ENCODE measurements at places on chromosomes 5 and 9. TPM values are rescaled to one million over a fixed set of nuclear protein-coding genes. Genes with fewer than 3 reads are reported as not detected.

SETX gene
- 52.4 TPM for total RNA-seq

PCDHGA8 gene
- total RNA-seq: 0.21 TPM

CFAP77 gene
- total RNA-seq: not detected

ATP6V0E1 gene
- 198 TPM for total RNA-seq

CDO1 gene
- total RNA-seq: not detected

TLN1 gene
- total RNA-seq: 92.3 TPM

MYMK gene
- total RNA-seq: not detected

SAXO1 gene
- not detected for total RNA-seq

ZNF366 gene
- not detected for total RNA-seq

HARS1 gene
- total RNA-seq: 36.7 TPM

GLRA1 gene
- not detected for total RNA-seq

ANKRD34B gene
- total RNA-seq: 0.96 TPM

IFNA14 gene
- not detected for total RNA-seq

SPINK7 gene
- 4.3 TPM for total RNA-seq

TRIM7 gene
- 28.2 TPM for total RNA-seq

PLAC8L1 gene
- total RNA-seq: 0.43 TPM

Data from tracheal epithelial cell (primary cell).